ENCODE measurements at places on chromosomes 1 and 21.

DNA sequence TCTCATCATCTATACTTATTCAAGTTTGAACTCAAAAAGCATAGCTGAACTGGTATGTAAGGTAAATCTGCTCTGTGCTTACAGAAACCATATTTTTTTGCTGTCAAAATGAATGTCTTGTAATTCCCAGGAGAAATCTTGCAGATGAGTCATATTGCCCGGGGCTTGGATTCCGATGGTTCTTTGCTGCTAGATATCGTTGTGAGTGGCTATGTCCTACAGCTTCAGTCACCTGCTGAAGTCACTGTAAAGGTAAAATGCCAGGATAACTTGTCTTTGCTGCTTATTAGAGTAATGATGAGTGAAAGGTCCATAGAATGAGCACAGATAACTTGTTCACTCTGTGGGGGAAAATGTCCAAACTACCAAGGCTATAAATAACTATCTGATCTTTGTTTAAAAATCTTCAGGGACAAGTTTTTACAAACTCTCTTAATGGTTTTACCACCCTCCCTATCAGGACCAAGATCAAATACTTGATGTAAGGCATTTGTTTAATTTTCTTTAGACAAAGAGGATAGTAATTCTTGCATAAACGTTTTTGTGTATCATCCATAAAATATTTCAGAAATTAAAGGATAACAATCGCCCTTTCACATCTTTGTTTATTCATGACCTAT, 222.3 kb downstream of the TPR start:
- no peak for DNase-seq

DNA sequence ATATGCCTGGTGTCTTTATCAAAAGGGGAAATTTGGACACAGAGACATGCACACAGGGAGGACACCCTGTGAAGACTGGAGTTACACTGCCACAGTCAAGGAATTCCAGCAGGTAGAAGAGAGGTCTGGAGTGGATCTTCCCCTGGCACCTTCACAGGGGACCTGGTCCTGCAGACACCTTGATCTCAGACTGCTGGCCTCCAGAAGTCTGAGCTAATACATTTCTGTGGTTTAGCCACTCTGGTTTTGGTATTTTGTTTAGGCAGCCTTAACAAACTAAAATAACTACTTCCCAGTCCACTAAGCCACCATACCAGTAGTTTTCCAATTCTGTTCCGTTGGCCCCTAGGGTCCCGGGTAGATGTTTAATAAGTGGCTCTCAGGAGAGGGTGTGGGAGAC, 164.7 kb downstream of the SETD4 start:
- DNase-seq = no peak

DNA sequence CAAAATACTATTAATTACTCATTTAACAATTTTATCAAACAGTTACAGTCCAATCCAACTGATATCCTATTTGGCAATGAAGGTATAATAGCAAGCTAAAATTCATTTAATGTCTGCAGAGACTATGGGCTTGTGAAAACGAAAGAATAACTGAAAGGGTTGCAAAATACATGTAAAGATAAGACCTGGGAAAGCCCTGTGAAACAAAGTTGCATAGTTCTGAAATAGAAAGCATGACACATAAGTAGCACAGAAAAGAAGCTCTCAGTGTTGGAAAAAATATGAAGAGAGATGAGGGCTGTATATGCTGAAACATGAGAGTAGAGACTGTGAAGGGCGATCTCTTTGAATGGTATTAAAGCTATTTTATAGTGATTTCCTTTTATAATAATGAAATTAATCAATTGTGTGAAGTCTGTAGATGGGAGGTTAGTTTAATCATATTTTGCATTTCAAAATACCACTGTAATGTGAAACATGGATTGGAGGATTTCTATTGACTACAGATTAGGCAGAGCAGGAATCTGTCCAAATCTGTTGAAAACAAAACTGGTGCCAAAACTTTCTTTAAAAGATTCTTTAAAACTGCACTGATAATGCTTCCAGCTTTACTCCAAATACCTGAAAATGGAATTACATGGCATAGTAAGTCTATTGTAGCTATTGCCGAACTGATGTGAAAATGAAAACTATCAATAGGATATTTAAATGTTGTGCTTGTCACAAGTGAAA, 1518.9 kb upstream of the B3GALT2 start:
- DNase-seq = no peak

GRCh38 chr1:116751621-116752020, 2.6 kb upstream of the CD2 start:
- no peak for DNase-seq

DNA sequence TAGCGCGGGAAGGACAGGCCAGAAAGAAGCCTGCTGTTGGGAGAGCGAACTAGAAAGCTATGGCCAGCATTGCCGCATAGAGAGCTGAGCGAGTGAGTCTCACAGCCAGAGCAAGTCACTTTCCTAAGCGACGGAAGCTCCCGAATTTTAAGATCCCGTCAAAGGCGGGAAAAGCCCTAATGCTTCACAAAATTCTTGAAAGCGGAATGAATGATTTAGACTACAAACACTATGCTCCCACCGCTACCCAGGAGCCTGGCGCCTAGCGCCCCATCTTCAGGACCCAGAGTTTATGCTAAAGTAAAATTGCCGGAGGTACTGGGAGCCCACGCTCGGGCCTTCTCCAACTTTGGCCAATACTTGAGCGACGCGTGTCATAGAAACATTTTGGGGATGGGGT, 409.9 kb upstream of the ESRRG start:
- no peak for DNase-seq

- DNase-seq = peak; percentile 57
Measured at GRCh38 chr1:226939438-226940028, 561 bp upstream of the COQ8A start.

- no peak for DNase-seq
Measured at GRCh38 chr21:15326032-15326867, 261.4 kb upstream of the NRIP1 start.

DNA sequence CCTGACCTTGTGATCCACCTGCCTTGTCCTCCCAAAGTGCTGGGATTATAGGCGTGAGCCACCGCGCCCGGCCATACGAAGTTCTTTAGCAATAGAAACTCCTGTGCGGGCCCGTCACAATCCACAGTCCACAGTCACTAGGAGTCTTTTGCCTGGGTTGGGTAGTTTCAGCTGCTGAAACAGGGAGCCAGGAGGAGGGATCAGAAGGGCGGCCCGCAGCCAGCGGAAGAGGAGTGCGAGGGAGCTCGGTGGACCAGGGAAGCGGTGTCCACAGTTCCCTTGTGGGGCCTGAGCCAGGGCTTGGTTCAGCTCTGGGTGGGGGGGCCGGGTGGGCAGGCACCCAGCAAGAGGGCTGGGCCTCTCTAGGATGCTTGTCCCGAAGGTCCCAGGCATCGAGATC, 17.9 kb upstream of the HSPG2 start:
- no peak for DNase-seq

- no peak for DNase-seq
Measured at GRCh38 chr1:1264868-1265272, 8.8 kb downstream of the UBE2J2 start.

Data from T-helper 9 cell (primary cell).